ENCODE measurements at places on chromosomes 2 and 18.

DNA sequence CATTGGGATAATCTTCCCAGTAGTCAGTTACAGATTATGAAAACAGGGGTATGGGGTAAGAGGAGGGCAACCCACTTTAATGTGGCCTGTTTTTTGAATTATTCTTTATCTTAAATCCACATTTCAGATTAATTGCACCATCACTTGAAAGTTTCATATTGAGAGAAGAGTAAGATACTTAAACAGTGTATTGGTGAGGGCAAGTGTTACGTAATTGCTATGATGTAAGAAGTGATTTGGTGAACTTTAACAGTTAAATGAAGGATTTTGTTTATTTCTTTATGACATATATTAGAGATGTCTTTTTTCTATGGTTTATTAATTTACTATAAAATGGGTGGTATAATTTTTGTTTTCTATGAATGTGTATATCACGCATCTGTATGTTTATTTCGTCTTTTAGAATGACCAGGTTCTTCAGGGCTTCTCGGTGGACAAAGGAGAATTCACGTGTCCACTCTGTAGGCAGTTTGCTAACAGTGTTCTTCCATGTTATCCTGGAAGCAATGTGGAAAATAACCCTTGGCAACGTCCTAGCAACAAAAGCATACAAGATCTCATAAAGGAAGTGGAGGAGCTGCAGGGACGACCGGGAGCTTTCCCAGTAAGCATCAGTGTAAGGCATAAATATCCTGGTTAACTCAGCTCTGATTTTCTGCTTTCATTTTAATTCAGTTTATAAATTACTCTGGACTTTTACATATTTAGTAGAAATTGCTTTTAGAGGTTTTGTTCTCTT lies 171.2 kb upstream of the MYO3B start:
- DNase-seq = no peak

DNA sequence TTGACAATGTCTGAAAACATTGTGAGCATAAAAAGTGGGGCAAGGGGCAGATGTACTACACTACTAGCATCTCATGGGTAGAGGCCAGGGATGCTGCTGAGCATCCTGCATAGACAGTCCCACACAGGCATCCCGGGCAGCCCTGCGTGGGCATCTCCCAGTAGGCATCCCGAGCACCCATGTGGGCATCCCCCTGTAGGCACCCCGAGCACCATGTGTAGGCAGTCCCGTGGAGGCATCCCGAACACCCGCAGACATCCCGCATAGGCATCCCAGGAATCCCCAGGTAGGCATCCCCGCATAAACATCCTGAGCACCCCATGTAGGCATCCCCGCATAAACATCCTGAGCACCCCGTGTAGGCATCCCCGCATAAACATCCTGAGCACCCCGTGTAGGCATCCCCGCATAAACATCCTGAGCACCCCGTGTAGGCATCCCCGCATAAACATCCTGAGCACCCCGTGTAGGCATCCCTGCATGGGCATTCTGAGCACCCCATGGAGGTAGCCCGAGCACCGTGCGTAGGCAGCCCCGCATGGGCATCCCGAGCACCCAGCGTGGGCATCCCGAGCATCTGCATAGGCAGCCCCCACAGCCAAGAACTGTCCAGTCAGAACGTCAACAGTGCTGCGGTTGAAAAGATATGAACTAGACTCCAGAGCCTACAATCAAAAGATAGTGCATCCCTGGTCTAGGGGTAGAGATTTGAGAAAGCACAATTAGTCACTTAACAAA lies 273.5 kb downstream of the NBAS start:
- no peak for DNase-seq

DNA sequence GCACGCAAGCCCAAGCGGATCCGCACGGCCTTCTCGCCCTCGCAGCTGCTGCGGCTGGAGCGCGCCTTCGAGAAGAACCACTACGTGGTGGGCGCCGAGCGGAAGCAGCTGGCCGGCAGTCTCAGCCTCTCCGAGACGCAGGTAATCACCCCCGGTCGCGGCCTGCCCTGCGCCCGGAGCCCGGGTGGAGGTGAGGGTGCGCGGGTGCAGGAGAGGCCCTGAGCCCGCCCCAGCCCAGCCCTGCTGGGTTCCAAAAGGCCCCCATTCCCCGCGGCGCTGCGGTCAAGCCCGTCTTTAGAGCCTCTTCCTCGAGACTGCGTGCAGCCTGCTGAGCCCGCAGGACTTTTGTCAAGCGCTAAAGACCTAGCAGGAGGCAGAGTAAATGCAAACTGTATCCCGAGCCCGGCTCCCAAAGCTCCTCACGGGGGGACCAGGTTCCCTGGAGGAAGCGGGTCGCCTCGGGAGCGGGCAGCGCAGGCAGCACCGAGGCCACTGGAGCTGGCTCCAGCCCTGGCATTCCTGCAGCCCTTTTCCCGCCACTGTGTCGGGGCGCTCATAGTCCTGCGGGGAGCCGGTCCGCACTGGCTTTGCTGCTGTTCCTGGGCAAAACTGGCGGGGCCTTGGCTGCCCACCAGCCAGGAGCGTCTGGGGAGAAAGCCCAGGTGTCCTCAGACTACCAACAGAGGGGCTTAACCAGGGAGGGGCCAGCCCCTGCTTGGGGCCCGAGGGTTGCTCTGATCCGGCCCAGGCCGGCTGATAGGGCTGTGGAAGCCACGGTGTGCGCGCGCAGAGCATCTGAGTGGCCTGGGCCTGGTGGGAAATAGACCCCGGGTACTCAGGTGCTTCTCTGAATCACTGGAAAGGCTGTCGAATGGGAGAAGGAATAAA lies 7.3 kb downstream of the EMX1 start:
- no peak for DNase-seq

- DNase-seq = no peak
Observed at GRCh38 chr2:216348756-216349308, 23.5 kb downstream of the MARCHF4 start.

DNA sequence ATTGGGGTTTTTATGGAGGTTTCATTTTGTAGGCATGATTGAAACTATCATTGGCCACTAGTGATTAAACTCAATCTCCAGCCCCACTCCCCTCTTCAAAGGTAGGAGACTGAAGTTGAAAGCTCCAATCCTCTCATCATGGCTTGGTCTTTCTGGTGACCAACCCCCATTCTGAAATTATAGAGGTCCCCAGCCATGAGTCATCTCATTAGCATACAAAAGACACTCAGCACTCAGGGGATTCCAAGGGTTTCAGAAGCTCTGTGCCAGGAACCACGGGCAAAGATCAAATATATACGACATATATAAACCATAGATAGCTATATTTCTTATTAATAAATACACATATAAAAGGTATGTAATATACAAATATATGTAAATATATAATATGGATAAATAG lies 256.0 kb upstream of the POU3F3 start:
- no peak for DNase-seq

GRCh38 chr2:186459009-186459408 lies 27.1 kb upstream of the ZC3H15 start:
- no peak for DNase-seq

DNA sequence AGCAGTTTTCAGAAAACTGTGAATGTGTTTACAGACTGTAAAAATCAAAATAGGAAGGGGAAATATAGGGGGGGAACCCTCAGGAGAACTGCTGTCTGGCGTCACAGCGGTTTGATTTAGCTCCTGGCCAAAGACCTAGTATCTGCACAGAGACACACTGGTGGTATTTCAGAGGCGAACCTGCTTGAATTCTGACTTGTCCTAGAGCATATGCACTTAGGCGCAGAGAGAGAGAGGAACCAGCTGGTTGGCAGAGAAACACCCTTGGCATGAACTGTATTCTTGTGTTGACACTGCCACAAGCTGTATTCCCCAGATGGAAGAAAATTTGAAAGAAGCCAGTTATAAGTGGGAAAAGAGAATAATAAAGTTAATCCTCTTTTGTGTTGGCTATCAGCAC lies 506.5 kb upstream of the NRP2 start:
- no peak for DNase-seq

- no peak for DNase-seq
Observed at GRCh38 chr18:79252904-79253633, 142.7 kb upstream of the NFATC1 start.

DNA sequence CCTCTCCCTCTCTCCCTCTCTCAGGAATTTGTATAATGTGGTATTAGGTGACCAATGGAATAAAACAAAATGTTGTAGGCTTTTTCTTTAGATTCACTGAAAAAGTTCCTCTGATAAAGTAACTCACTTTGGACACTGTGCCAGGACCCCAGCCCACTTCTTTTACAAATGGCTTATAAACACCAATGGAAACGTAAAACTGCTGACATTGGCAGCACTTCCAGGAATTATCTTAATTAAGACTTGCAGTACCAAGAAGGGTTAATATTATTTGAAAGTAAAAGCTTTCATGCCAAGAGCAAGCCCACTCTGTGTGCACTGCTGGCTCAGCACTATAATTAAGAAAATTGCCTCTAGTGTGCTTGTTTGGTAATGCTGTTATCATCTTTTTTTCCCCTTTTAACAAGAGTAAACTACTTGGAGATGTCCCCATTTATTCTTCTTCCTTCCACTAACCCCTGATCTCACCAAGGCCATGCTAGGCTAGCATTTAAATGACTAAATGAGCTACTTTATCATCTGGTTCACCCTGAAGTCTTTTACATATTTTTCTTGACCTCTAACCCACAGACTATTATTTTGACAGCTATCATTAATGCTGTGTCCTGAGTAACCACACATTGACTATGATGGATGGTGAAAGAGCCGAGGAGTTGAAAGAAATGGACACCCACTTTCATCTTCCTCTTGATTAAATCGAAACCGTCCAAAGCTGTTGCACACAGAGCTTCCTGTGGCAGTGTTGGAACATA lies 232.2 kb upstream of the ETAA1 start:
- DNase-seq = no peak

DNA sequence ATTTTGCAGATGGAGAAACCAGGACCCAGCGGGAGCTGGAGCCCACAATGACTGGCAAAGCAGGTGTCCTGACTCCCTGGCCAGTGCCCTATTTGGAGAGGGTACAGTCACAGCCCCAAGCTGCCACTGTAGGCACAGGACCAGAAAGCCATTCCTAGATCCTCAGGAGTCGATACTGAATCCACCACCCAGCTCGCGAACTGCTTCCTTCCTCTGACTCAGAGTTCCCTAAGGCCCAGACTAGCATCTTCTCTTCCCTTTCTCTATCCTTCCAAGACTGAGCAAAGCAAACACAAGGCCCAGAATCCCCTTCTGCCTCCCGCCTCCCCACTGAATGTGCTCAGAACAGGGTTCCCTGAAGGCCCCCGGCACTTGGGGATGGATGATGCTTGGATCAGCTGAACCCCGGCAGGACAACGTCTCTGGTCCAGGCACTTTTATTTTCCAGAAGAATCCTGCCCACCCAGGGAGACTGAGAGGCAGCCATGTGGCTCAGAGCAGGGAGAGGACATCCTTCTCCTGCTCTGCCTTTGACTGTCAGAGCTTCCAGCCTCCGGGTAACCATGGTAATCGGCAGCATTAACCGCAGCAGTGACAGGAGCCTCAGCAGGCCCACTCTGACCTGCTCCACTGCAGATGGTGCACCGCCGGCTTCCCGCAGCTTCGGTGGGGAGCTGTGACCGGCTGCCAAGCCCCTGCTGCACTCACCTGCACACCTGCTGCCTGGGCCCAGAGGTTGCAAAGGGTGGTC lies 34.8 kb upstream of the KLHL29 start:
- no peak for DNase-seq

- DNase-seq = no peak
Observed at GRCh38 chr2:3643371-3644245, 14.4 kb upstream of the ALLC start.

DNA sequence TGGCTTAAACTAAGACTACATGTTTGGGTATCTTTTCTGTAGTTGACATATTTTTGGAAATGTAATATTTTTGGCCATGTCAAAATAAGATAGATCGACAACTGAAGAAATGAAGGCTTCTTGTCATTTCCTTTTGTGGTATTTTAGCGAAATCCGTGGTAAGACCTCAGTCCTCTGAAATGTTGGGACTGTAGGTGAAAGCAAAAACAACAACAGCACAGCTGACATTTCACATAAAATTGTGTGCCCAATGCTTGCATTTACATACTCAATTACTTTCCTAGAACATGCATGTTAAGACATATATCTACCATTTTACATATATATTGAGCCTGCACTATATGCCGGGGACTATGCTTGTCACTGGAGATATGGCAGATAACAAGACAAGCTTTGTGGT lies 50.2 kb downstream of the SPP2 start:
- DNase-seq = no peak

GRCh38 chr18:77079954-77080682 lies 52.5 kb downstream of the MBP start:
- no peak for DNase-seq
